Uterus (tissue), 4 donors: ENCODE measurements at places on chromosomes 3 and 15. TPM values are rescaled to one million over a fixed set of nuclear protein-coding genes. Genes with fewer than 3 reads are reported as not detected.

GRCh38 chr15:41241221-41241964 lies 10.3 kb downstream of the CHP1 start:
- DNase-seq, result no peak

DNA sequence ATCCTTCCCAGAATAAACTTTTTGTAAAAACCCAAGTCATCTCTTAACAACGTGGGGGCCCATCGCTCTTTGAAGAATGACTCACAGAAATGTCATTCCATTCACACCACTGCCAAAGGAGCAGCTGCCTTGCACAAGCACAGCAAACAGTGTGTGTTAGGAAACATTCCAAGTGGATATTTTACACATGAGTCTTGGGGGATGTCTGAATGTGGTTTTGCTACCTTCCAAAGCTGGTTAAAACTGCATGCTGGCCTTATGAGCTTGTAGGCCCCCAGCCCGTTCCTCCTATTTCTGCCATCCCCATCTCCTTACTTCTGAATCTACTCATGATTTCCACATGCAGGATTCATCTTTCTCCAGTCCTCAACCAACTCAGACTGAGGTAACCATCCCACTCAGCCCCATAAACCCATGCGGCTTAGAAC lies 130.8 kb downstream of the CPNE4 start:
- DNase-seq, result no peak

DNA sequence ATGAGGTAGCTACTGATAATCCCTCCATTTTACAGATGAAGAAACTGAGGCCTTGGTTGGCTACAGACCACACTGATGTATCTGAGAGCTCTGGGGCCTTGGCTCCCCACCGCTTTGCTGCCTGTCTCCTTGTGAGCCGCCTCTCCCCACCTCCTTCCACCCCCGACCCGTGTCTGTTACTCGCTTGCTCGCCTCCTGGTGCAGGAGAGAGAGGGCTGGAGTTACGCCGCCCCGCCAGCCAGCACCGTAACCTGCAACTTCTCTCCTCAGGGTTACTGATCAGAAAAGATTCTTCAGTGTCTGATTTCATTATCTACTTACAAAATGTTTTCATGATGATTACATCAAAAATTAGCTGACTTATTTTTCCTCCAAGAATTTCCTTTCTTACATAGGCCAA lies 34.1 kb downstream of the TM2D3 start:
- no peak for DNase-seq

Gene SEC22A
- 37.9 TPM for total RNA-seq

GRCh38 chr3:183697610-183698317 lies at the start of gene YEATS2:
Gene YEATS2, plus strand, starts transcription at chr3:183697797. Its CDS starts 17,366 bp downstream, at chr3:183715163.
- peak; percentile 64 for DNase-seq

Gene HIGD2B
- total RNA-seq, result not detected

Gene PRR20G
- total RNA-seq, result not detected

Gene ZIC4
- total RNA-seq, result not detected

DNA sequence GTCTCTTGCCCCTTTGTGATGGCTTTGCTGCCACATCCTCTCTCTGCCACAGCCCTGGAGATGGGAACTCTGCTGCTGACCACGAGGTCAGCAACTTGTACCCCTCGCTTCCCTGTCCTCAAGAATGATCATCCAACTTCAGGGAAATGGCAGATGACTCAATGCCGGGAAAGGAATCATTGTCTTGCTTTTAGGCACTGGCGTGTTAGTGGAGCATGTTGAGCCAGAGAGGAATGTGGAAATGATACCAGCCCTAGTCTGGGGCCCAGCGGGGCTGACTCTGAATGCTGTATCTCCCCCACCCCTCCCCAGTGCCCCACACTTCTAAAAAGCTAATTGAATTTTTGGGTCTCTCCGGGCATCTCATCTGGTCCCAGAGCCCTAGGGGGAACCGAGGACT lies 184.9 kb upstream of the BHLHE40 start:
- no peak for DNase-seq

GRCh38 chr3:139306078-139306477 lies 37.7 kb upstream of the MRPS22 start:
- DNase-seq, result no peak

- no peak for DNase-seq
Observed at GRCh38 chr3:4321732-4322131, 18.6 kb downstream of the SETMAR start.

Gene CACNA2D3
- 2.4 TPM for total RNA-seq

DNA sequence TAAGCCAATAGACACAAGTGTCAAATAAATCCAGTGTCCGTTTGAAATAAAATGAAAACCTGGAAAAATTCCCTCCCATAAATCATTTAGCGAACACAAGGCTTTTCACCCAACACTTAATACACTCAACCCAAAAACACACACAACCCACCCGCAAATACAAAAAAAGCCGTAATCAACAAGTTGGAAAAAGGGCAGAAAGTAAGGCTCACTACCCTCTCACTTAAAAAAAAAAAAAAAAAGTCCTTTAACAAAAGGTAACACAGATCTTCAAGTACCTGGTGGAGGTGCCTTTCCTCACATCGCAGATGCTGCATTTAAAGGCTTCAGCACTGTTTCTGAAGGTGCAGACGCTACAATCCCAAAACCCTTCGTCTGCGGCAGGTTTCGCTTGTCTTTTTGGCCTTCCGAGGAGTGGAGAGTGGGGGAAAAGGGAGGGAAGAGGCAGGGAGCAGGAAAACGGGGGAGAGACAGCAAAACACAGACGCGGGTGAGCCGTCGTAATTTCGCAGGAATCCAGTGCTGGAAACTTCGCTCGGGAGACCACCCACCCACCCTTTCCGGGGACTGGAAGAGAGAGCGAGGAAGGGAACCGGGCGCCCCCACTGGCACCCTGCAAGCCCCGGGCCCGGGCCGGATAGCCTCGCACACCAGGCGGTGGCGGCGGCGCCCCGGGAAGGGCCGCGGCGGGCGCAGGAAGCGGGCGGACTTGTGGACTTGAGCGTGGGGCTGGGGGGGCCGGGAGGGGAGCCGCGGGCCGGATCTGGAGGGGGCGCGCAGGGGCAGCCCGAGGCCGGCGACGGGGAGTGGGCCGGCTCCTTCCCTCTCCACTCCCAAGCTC lies 401.8 kb downstream of the SHQ1 start:
- DNase-seq, result no peak
